NCI-H187 (cell line): ENCODE measurements at places on chromosomes 12 and 14.

GRCh38 chr14:30708157-30708556, 86.0 kb downstream of the SCFD1 start:
- DNase-seq = no peak

- no peak for DNase-seq
Measured at GRCh38 chr14:104140213-104140462, 1.8 kb downstream of the KIF26A start.

- DNase-seq = no peak
Measured at GRCh38 chr14:38367922-38368321, 112.0 kb upstream of the CLEC14A start.

GRCh38 chr12:122366685-122367475, 55.6 kb downstream of the CLIP1 start:
- DNase-seq = no peak

DNA sequence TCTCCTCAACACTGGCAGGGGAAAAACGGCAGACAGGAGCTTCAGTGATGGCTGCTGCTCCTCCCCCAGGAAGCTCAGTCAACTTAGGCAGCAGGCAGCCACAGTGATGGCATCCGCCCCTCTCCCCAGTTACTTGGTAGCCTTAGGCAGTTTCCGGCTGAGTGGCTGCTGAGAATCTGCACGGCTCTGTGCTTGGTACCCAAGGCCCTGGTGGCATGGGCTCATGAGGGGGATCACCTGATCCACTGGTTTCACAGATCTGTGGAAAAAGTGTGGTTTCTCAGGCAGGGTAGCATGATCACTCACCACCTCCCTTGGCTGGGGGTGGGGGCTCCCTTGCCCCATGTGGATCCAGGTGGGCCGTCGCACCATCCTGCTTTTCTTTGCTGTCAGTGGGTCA, 244.6 kb upstream of the MDGA2 start:
- no peak for DNase-seq
